Head of caudate nucleus (tissue), 42 donors: ENCODE measurements at places on chromosomes 6 and 20.

DNA sequence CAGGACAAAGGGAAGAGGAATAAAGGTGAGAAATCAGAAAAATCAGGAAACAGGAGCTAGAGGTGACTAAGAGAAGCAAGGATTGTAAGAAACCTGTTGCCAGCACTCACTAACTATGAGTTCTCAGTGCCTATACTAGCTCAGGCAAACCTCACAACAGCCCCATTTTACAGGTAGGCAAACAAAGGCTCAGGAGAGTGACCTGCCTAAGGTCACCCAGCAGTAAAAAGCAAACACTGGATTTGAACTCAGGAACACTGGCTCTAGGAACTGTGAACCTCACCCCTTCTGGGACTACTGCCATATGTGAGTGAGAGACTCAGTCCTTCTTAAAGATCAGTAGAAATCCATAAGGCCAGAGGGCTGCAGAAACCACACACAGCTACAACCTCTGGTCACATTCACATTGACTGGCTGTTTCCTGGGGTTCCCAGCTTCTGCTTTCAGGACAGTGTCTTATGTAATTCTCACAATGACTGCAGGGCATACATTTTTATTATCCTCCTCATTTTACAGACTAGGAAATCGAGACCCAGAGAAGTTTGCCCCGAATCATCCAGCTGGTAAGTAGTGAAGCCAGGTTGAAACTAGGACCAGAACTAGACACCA, 80.7 kb upstream of the MAFB start:
- no peak for DNase-seq

DNA sequence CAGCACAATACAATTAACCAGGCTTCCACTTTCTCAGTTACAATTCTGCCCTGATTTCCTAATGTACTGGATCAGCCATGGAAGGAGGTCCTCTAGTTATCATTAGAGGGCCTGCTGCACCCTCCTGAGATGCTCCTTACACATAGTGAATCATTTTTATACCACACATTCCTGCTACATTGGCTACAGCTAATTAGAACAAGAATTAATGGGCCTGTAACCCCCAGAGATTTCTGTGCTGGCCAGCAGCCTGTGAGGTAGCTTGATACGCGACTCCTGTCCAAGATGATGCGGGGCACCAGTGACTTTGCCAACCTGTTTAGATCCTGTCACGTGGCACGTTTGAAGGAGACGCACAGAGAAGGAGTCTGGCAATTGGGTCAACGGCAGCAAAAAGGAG, 422.8 kb downstream of the EPM2A start:
- no peak for DNase-seq

DNA sequence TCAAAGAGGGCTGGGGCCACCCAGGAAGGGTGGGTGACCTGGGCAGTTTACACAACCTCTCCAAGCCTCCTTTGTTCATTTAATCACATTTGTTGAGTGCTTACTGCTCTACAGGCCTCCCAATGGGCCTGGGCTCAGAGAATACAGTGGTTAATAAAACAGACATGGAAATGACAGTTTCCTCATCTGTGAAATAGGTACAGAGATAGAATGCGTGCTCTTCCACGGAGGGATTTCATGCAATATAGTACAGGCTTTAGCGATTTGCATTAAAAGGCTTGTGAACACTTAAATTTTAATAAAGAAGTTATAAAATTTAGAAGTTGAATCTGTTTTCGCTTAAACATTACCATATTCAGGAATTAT, 802 bp upstream of the FERMT1 start:
- no peak for DNase-seq

DNA sequence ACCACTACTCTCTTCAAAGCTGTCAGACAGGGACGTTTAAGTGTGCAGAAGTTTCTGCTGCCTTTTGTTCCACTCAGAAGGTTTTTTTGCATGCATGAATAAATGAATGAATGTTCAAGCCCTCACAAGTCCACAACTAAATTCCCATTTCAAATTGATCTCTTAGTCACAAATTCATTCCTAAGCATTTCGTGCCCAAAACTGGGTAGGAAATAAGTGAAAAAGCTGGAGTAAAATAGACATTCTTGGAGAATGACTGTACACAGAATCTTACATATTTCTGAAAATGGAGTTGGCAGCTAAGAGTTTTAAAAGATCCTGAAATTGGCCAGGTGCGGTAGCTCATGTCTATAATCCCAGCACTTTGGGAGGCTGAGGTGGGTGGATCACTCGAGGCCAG, 117.6 kb downstream of the PERP start:
- DNase-seq: no peak

GRCh38 chr6:33988121-33989015, 157.5 kb downstream of the GRM4 start:
- no peak for DNase-seq

DNA sequence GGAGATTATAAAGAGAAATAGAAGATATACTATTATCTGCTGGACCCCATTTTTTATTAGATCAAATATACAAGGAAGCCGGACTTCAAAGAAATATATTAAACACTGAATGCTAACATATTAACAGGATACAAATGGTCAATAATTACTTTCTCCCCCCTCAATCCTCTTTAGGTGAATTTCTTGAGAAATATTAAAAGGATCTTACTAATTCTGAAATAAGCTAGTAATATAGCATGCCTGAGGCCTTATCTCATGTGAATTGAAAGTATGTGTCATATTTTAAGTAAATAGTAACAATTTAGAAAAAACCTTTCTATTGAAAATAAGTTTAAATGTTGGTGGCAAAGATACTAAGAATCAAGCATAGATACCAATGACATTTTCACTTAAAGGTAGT, 954.7 kb upstream of the MAN1A1 start:
- no peak for DNase-seq

DNA sequence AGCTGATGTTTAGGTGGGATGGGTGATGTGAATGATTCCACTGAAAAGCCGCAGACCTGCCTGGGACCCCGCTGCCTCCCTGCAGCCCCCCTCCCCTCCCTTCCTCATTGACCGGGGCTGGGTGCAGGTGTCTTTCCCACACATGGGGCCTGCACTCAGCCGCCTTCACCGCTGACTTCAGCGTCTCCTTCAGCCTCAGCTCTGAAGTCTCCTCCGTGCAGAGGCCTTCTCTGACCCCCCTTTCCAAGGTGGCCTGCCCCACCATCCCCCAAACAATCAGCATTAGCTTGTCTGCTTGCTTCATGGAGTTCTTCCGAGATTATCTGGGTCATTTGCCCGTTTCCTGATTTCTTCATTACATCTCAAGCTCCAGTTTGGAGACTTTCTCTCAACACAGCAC, 140.7 kb downstream of the SMOC2 start:
- DNase-seq: no peak

GRCh38 chr6:37696220-37696840, 1.4 kb downstream of the MDGA1 start:
- no peak for DNase-seq

DNA sequence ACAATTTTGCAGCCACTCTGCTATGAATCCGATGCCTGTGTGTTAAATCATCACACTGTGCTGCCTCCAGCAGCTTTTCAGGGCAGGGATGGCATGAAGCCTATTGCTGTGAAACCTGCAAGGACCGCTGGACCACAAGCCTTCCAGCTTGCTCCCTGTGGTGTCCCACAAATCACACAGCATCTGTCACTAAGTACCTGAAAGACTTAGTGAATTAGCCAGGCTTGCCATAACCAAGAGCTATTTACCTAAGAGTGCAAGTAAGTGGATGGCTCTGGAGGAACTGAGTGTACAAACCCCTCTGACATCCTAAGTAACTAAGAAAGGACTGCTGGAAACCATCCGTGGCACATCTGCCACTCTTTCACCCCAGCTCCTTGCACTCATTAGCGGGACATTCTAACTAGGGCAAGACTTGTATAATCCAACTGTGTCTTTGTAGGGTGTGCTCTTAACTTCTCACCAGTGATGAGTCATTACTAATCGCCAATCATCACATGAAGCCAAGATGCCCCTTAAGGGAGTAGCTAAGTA, 34.7 kb downstream of the FOXQ1 start:
- DNase-seq: no peak

DNA sequence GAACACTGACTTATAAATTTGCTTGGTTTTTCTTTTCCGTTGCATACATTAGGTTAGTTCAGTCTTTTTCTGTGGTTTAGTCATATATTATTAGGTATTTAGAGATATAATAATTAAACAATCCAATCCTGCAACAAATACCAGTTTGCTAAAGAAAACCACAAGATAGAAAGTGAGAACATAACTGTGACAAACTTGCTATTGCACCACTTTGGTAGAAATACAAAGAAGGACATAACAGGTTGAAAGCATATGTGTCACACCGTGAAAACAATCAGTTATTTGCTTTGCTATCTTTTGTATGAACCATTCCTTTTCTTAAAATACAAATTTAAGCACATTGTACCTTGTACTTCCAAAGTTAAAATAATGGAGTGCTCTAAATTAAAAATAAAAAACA, 42.0 kb upstream of the KCNQ5 start:
- no peak for DNase-seq

DNA sequence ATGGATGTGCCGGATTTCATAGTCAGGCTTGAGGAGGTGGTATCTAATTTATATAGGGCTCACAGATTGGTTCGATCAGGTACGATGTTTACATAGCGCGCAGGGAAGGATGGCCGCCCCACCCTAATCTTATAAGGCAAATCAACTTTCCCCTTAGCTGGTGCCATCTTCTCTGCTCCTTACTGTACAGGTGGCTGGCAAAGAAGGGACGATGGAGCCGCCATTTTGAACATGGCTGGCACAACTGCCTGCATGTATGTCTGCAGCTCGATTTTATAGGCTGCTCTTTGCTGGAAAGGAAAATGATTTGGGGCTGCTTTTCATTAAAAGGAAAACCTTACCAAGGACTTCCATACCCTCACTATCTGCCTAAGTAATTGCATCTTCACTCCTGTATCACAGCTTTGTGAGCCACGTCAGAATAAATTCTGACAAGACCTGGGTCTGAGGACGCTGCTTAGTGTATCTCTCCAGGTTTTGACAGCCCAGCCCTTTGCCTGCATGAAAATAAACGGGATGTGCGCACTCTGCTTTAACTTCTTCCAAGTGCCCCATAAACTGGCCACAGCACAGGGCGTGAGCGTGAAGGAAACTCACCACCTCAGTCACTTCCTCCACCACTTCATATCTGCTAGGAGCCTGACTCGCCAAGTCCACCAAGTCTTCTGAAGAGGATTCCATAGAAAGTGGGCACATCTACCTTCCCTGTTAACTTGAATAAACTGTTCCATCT, 109.4 kb upstream of the ARMC2 start:
- DNase-seq: no peak

DNA sequence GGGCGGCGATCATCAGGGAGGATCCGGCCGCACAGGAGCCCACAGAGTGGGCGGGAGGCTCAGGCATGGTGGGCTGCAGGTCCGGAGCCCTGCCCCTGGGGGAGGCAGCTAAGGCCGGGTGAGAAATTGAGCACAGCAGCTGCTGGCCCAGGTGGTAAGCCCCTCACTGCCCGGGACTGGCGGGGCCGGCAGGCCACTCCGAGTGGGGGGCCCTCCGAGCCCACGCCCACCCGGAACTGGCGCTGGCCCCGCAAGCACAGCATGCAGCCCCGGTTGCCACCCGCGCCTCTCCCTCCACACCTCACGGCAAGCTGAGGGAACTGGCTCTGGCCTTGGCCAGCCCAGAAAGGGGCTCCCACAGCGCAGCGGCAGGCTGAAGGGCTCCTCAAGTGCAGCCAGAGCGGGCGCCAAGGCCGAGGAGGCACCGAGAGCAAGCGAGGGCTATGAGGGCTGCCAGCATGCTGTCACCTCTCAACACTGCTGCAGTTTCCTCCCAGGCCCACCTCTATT, 48.1 kb upstream of the UST start:
- DNase-seq: no peak

DNA sequence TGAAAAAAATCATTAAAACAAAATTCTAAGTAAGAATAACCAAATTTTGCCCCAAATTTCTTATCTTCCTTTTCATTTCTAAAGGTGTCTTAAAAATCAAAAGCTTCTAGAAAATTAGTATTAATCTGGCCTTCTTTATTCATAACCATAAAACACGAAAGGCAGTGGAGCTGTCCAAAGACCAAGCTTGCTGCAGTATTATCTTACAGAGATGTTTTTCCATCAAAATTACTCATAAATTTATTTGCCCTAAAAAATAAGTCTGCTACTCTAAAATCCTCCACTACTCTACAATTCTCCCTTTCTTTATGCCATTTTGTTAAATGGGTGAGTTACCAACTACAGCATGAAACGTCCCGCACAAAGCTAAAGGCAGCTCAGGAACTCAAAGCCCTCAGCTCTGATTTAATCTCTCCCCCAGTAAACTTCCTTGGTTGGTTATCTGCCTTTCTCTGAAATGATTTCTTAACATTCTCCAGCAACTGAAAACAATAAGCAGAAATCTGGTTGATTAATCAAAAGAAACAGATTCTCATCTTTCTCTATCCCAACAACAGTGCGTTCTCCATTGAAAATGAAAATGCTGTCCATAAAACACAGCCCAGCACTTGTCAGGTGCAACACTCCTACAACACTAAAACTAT, 2.1 kb downstream of the USP49 start:
- no peak for DNase-seq
